MM.1S (cell line): ENCODE measurements at places on chromosomes 7 and 10.

DNA sequence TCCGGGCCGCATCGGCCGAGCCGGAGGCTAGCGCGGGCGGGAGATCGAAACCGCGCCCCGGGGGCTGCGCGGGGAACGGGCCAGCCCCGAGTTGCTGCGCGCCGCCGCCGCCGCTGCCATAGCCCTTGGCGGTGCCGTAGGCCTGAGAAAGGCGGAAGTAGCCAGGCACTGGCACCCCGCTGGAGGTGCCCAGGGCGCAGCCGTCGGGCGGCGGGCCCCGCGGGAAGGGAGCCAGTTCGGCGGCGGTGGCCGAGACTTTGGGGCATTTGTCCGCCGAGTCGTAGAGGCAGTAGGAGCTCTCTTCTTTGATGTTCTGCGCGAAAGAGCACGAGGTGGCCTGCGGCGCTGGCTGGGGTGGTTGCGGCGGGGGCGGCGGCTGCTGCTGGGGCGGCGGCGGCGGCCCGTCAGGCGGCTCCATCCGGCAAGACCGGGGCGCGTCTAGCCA, 587 bp downstream of the HOXA10 start:
- no peak overlapping the region for H3K27ac ChIP-seq
- H3K4me3 ChIP-seq = peak overlapping the region; percentile 59
- H3K27me3 ChIP-seq = peaks cover 79% of the 10 kb centered on the region
- H3K4me1 ChIP-seq = peaks cover 9% of the 10 kb centered on the region

DNA sequence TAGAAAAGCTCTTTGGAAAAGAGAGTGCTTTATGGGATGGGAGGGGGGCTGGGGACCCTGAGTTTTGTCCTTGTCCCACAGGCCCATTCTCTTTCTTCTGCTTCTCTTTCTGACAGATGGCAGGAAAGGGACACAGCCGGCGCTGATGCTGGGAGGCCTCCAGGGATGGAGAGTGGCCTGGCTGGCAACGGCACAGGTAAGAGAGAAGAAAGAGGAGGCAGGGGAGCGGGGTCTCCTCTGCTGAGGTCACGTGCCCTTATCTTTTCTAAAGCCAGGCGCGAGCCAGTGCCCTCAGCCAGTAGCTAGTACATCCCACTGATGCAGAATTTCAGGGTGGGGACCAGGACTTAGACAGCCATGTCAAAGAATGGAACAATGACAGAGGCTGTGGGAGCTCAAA, 9.2 kb downstream of the ZNF775 start:
- H3K27ac ChIP-seq = no peak overlapping the region
- peaks cover 34% of the 10 kb centered on the region for H3K4me1 ChIP-seq
- no peak for DNase-seq
- no peaks in the 10 kb centered on the region for H3K36me3 ChIP-seq

- no peaks in the 10 kb centered on the region for H3K4me1 ChIP-seq
- no peak overlapping the region for H3K27ac ChIP-seq
- DNase-seq = no peak
- no peaks in the 10 kb centered on the region for H3K36me3 ChIP-seq
- no peak overlapping the region for H3K4me3 ChIP-seq
Observed at GRCh38 chr10:129850316-129850715, 113.8 kb downstream of the EBF3 start.

DNA sequence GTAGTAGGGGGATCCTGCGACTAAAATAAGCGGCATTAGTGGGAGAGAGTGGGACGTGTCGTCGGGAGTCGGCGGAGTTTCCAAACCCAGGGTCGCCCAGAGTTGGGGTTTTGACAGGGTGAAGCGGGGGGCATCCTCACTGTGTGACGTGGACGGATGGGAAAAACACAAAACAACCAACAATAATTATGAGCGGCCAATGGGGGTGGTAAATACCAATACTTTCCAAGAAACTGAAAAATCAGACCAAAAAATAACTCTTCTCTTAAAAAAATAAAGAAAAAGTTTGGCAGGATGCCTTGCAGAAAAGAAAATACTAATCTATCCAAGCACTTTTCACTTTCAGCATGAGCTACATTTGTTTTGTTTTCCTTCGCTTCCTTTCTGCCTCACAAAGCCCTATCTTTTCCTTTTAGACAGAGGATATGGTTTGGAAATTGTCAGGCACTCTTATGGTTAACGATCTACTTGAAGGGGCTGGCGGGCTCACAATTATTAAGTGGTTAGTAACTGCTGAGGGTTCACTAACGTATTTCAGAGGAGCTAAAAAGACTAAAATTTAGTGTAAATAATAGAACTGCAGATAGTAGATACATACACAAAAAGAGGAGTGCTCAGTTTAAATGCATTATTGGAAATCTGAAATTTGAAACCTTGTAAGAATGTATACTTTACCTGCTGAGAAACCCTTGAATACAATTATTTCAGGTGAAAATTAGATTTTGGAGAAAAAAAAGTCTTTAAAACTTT, 802 bp upstream of the CDK6 start:
- DNase-seq = no peak
- H3K36me3 ChIP-seq = no peaks in the 10 kb centered on the region
- peak overlapping the region; percentile 90; the same call in 1 of the 2 replicates for H3K4me3 ChIP-seq
- peaks cover 42% of the 10 kb centered on the region for H3K27me3 ChIP-seq

DNA sequence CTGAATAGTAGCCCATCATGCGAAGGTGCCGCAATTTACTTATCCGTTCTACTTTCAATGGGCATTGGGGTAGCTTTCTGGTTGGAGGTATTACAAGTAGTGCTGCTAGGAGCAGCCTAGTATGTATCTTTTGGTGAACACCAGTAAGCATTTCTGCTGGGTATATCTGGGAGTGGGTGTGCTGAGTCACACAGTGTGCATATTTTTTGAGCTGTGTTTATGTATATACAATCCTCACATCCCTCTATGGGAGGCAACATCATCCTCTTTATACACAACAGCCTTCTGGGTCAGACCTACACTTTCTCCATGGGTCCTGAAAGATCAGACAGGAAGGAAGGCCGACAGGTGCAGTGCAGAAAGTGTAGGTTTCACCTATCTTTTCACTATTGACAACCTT, 36.3 kb downstream of the PYROXD2 start:
- H3K4me3 ChIP-seq = no peak overlapping the region
- H3K27ac ChIP-seq = no peak overlapping the region
- no peaks in the 10 kb centered on the region for H3K36me3 ChIP-seq
- no peaks in the 10 kb centered on the region for H3K4me1 ChIP-seq
- peaks cover 3% of the 10 kb centered on the region; the same call in 1 of the 2 replicates for H3K27me3 ChIP-seq
- no peak for DNase-seq

- no peak overlapping the region for H3K4me3 ChIP-seq
- peak overlapping the region; percentile 36; the same call in 1 of the 2 replicates for H3K27ac ChIP-seq
- DNase-seq = no peak
- H3K27me3 ChIP-seq = no peaks in the 10 kb centered on the region
- 0 out of 2 replicates have a peak, but pooled peaks cover 8% of the 10 kb centered on the region for H3K36me3 ChIP-seq
Observed at GRCh38 chr7:37337522-37337921, 111.1 kb downstream of the ELMO1 start.

DNA sequence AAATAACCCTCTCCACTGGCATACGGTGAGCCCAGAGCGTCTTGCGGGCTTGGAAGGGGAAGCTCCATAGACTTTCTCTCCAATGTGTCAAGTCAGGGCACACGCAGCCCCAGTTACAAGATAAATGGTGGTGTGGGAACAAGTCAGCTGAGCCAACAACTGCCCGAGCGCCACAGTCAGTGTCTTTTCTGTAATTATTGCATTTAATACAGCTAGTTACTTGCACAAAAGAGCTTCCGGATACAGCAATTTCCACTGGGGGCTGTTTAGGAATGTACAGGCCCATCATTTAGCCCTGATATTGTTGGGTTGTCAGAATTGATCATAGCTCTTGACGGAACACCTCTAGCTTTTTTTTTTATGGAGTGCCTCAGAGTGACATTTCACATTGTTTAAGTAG, 193.5 kb upstream of the SP8 start:
- H3K27me3 ChIP-seq = no peaks in the 10 kb centered on the region
- H3K27ac ChIP-seq = no peak overlapping the region
- H3K4me3 ChIP-seq = no peak overlapping the region
- no peaks in the 10 kb centered on the region for H3K4me1 ChIP-seq
- H3K36me3 ChIP-seq = no peaks in the 10 kb centered on the region

DNA sequence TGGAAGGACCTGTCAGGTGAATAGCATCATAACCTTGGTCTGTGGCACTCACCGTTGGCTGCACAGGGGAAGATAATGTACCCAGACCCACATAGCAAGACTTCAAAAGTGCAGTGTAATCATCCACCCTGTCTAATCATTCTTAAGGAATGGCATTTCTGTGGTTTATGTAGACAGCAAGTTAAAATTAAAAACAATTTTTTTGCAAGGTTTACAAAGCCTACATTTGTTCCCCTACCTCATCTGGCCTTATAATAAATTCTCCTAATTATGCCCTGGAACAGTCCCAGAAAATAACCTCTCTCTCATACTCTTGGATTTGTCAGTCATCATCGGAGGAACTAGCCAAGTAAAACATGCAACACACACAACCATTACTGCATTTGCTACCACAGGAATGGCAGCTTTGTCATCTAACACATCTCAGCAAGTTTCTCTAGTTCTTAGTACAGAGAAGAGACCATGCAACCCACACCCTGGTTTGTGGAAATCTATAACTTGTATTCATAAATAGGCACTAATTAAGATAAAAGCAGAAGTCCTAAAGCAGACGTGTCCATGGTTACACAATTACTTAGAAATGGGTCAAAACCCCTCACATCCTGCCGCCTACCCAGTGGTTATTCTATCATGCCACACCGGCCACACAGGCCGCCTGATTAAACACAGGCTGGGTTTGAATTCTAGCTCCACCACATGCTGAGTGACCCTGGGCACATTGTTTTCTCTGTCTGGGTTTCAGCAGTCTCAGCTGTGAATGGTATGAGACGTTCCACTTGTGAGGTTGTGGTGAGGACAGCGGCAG, 19.1 kb downstream of the ABLIM1 start:
- H3K36me3 ChIP-seq = no peaks in the 10 kb centered on the region

GRCh38 chr7:8637322-8637721, 203.9 kb downstream of the NXPH1 start:
- H3K27ac ChIP-seq = peak overlapping the region; percentile 69
- H3K27me3 ChIP-seq = no peaks in the 10 kb centered on the region
- no peaks in the 10 kb centered on the region for H3K36me3 ChIP-seq
- no peak overlapping the region for H3K4me3 ChIP-seq

- no peaks in the 10 kb centered on the region for H3K4me1 ChIP-seq
- H3K36me3 ChIP-seq = no peaks in the 10 kb centered on the region
- no peak overlapping the region for H3K4me3 ChIP-seq
Observed at GRCh38 chr7:42107484-42108240, 129.3 kb downstream of the GLI3 start.

DNA sequence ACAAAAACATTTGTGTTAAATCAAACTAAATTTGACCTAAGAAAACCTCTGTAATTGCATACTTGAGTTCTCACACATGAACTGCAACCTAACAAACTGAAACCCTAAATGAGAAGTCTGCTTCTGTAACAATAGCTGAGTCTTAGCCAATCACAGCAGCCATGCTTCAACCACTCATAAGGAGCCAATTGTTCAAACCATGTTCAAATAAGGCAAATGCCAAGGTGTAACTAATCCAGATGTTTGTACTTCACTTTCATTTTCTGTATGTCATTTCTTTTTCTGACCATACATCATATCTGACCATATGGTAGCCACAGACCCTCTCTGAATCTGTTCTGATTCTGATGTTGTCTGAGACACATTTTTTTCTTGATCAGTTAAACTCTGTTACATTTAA, 47.5 kb upstream of the ANTXRL start:
- no peak overlapping the region for H3K4me3 ChIP-seq
- no peak overlapping the region for H3K27ac ChIP-seq
- no peaks in the 10 kb centered on the region for H3K4me1 ChIP-seq
- H3K36me3 ChIP-seq = no peaks in the 10 kb centered on the region

DNA sequence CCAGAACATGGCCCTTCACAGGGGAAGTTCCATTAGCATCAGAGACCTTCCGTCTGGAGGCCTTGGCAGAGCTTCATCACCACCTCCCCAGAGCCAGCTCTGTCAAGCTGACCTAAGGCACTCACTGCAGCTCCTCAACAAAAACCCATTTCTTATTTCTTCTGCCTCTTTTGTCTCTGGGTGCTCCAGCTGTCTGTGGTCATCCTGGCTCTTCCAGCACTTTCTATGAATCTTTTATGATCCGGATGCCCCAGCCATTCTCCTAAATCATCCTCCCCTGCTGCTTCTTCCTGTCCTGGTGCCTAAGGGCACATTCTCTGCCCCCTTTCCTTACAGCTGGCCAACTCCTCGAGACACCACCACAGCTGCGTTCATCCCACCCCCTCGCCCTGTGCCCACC, 171.7 kb upstream of the INSYN2A start:
- peaks cover 17% of the 10 kb centered on the region for H3K27me3 ChIP-seq
- H3K4me1 ChIP-seq = no peaks in the 10 kb centered on the region
- H3K36me3 ChIP-seq = no peaks in the 10 kb centered on the region
- DNase-seq = no peak
- H3K4me3 ChIP-seq = no peak overlapping the region
- H3K27ac ChIP-seq = no peak overlapping the region
